ENCODE measurements at places on chromosomes 6 and 20.

DNA sequence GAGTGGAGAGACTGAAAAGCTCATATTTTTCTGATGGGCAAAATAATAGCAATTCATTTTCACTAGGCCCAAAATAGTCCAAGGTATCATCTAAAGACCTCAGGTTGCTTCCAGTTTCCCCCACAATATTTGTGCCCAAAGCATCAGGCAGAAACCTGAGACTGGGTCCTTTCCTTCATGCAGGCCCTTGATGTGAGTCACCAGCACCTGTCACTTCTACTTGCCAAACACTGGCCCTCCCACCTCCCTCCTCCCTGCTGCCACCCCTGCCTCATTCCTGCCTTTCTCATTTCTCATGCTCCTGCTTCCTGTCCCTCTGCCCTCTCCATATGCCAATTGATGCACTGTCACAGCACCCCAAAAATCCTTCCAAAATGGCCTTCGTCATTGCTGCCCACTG lies 230.4 kb upstream of the CST7 start:
- peak; percentile 50 for DNase-seq

- DNase-seq, result no peak
Observed at GRCh38 chr6:7196685-7197283, 89.0 kb downstream of the RREB1 start.

DNA sequence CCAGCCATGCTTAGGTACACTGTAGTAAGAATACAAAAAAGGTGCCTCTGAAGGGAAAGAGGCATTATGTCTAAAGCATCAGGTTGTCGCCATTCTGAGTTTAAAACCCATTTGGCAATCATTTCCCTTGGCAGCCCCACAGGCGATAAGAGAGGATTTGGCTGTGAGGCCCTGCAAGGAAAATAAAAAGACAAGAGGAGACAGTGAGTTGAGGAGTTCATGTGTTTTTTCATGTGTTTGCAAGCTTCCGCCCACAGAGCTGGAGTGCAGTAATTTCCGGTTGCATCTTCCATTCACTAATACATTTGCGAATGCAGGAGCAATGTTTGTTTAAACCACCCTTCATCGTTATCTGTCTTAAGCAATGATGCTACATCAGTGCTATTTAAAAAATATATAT lies 138.5 kb upstream of the SOX4 start:
- DNase-seq, result no peak

- no peak for DNase-seq
Observed at GRCh38 chr6:168377484-168377855, 57.9 kb upstream of the DACT2 start.

DNA sequence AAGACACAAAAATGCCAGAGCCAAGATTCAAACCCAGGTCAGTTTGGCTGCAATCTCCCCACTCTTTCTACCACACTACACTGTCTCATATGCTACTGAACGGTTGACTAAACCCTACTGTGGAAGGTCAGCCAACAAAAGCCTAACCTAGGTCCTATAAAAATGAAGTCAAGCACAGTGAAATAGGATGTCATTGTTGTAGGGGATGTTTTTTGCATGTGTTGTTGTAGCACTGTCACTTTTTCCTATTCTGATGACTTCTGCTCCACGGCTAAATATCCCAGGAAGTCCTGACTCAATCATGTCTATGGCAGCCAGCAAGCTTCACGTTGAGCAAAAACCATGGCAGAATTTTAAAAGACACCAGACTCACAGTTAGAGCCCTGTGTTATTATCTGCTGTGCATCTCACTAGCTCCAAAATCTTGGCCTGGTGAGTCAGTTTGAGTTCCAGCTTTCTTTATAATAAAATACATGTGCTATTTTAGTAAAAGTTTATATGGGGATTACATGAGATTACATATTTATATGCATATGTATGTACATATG lies 322.1 kb upstream of the NT5E start:
- DNase-seq, result no peak

DNA sequence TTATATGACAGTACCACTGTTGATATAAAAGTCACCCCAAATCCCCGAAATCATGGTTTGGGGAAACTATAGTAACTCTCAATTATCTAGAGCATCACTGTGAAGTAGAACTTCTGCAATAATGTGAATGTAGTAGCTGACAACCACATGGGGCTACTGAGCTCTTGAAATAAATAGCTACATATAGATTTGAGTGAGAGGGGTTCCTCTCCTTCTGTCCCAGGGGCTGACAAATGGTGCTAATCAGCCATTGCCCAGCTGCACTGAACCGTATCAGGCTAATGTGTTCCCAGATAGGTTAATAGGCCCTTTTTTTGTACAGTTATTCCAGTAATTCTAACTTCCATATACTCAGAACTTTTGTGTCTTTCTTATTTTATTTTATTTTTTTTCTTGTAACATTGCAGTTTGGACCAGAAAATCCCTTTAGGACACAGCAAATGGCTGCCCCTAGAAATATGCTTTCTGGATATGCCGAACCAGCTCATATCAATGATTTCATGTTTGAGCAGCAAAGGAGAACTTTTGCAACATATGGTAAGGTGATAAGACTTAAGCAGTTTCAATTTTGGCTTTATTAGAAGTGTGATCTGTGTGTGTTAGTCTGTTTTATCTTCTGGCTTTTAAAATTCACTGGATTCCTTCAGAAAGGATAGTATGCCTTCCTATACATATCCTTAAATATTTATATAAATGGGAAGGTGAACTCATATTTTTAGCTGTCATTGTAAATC lies 21.1 kb downstream of the CDC40 start:
- no peak for DNase-seq

DNA sequence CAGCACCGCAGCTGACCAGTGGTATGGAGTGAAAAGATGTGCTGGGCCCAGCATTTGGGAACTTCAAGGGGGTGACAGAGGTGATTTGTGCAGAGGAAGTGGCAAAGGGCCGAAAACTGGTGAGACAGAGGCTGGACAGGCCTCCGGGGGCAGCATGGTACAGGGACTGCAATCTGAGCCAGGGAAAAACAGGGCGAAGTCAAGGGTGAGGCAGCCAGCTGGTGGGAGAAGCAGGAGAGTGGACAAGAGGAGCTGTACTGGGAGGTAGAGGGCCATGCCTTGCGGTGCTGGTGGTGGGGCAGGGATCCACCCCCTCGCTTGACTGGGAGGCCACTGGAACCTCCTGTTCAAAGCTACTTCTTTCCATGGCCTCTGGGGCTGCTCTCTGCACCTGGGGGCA lies 7.3 kb upstream of the GFRA4 start:
- peak; percentile 64 for DNase-seq

- DNase-seq, result no peak
Observed at GRCh38 chr6:101069191-101069795, 188.2 kb upstream of the ASCC3 start.

- no peak for DNase-seq
Observed at GRCh38 chr6:39173270-39173669, 56.0 kb downstream of the KCNK5 start.

DNA sequence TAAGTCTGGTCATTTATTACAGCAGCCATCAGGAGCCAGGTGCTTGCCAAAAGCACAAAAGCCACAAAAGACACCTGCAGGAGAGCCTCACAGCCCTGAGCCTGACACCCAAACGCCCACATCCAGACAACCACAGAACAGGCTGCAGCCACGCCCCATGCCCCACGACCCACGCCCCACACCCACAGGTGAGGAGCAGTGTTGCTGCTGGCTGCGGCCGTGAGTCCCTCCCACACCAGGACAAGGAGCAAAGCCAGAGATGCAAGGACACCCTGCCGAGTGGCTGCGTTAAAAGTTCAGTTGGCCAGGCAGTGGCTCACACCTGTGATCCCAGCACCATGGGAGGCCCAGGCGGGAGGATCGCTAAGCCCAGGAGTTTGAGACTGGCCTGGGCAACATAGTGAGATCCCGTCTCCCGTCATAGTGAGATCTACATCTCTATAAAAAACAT lies 43.0 kb downstream of the SLC2A4RG start:
- DNase-seq, result no peak

- no peak for DNase-seq
Observed at GRCh38 chr20:35607003-35607735, 8.5 kb upstream of the SPAG4 start.

DNA sequence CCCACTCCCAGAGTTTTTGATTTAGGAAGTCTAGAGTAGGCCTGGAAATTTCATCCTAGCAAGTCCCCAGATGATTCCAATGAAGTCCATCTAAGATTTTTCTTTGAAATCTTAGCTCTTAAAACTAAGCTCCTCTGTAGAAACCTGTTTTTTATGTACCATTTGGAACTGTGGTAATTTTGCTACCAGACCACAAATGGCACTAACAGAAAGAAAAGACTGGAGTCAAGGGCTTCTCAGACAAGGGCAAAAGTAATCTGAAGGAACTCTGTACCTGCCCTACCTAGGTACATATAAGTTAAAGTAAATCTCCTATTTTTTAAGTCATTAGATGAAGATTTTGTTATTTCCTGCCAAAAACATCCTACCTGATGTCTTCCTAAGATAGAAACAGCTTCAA lies 155.0 kb upstream of the HTR1E start:
- DNase-seq, result no peak

GRCh38 chr6:134888316-134888715 lies 61.6 kb downstream of the ALDH8A1 start:
- no peak for DNase-seq
